ENCODE measurements at places on chromosomes 7 and 10.

DNA sequence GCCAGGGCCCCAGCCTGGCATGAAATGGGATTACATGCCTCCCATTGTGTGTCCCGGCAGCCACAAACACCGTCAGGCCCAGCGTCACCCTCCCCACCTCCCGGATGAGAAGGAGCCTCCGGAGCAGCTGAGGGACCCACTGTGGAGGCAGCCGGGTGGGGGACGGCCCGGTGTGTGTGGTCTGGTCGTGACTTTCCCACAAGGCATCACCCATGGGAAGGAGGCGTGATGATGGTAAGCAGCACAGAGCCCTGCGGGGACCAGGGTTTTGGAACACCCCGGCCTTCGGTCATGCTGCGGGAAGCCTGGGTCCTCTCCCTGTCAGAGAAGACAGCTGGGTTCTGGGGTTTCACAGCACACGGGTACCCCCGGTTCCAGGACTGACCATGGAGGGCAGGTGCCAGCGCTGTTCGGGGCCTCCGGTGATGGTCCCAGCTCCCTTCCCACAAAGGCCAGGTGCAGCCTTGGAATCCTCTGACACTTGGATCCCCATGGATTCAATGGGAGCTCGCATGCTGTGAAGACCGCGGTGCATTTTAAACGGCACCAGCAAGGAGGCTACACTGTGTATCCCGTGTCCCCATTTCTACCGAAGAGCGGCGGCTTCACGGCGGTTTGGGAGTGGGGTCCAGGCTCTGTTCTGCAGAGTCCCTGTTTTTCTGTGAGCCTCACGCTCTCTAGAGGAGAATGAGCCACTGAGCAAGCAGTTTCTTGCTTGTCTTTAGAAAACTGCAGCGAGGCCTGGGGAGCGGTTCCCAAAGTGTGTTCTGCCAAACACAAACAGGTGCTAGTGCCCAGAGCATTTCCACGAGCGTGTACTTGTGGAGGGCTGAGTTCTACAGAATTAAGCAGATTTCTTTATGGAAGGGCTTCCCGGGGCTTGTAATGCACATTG is 336.0 kb downstream of the ADARB2 start:
- DNase-seq: no peak

DNA sequence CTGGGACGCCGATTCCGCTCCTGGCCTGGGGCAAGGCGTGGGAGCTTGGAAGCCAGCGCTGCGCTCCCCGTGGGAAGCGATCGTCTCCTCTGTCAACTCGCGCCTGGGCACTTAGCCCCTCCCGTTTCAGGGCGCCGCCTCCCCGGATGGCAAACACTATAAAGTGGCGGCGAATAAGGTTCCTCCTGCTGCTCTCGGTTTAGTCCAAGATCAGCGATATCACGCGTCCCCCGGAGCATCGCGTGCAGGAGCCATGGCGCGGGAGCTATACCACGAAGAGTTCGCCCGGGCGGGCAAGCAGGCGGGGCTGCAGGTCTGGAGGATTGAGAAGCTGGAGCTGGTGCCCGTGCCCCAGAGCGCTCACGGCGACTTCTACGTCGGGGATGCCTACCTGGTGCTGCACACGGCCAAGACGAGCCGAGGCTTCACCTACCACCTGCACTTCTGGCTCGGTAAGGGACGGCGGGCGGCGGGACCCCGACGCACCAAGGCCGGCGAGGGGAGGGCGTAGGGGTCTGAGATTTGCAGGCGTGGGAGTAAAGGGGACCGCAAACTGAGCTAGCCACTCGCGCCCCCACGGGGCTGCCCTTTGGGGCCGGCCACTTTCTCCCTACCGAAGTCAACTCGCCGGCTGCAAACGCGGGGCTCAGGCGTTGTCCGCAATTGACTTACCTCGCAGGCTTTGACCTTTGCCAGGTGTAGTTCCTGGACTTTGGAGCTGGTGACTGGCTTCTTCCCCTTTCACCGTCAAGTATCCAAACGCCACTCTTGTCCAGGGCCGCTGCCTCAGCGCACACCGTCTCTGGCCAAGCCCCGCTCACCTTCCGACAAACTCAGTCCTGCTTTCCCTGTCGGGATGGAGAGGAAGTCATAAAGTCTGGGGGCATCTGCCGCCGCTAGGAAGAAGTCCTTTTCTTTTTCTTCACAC is at the start of gene SCIN:
SCIN (plus strand) TSS at position 187 of the 928 bp plus-strand sequence; CDS start at position 254, 67 bp downstream.
- DNase-seq: peak; percentile 68

DNA sequence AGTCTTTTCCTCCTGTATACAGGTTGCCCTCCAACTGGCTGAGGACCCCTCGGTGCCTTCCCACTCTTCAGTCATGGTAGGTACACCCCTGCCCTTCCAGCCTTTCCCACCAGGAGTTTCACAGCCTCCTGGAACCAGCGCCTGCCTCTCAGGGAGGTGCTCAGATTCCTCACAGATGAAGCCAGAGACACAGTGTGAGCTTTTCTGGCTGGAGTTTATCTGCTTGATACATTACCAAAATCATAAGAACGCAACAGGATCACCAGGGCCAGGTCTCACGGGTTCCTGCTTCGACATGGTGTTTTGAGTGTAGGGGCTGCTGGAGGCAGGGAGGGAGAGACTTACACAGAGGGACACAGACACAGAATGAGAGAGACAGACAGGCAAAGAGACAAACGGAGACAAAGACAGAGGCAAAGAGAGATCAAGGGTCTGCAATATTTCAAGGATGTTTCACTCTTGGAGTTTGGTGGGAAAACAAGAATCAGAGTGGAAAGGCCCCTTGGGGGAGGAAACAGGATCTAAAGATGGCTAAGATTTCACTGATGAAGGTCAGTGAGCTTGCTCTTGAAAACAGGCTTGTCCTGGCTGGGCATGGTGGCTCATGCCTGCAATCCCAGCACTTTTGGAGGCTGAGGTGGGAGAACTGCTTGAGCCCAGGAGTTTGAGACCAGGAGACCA is 6.5 kb upstream of the INMT start:
- DNase-seq: no peak

DNA sequence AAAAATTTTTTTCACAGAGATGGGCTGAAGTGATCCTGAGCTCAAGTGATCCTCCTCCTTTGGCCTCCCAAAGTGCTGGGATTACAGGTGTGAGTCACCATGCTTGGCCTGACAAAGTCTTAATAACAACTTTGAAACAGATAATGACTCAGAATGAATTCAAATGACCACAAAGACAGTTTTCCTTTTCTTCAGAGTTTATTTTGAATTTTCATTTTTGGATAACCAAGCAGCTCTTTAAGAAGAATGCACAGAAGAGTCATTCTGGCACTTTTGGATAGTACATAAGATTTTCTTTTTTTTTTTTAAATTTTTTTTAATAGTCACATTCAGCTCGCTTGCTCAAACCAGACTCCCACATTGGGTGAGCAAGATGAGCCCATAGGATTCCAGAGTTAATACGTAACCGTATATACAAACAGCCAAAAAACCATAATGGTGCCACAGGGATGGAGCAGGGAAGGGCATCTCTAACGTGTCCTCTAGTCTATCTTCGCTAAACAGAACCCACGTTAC is 43.0 kb upstream of the NMT2 start:
- no peak for DNase-seq

- no peak for DNase-seq
Measured at GRCh38 chr10:75035975-75036708, 75.3 kb upstream of the SAMD8 start.

GRCh38 chr10:116712519-116712918 is 29.8 kb downstream of the HSPA12A start:
- no peak for DNase-seq

- DNase-seq: no peak
Measured at GRCh38 chr10:114259824-114260223, 20.8 kb downstream of the VWA2 start.

GRCh38 chr10:1653321-1653720 is 84.0 kb downstream of the ADARB2 start:
- no peak for DNase-seq

GRCh38 chr10:90589825-90590224 is 268.0 kb downstream of the HTR7 start:
- DNase-seq: no peak

- DNase-seq: no peak
Measured at GRCh38 chr7:133602291-133602690, 349.4 kb downstream of the EXOC4 start.

- no peak for DNase-seq
Measured at GRCh38 chr10:120538091-120538490, 81.1 kb downstream of the PLPP4 start.

GRCh38 chr10:100976906-100977305 is 7.6 kb downstream of the SEMA4G start:
- DNase-seq: peak; percentile 29

Data from islet precursor cell (in vitro differentiated cells).